T-helper 1 cell (primary cell): ENCODE measurements at places on chromosomes 6 and 20.

GRCh38 chr20:59620860-59621505 is 16.6 kb downstream of the PHACTR3 start:
- DNase-seq, result no peak

GRCh38 chr6:146878952-146879340 is 280.2 kb downstream of the ADGB start:
- DNase-seq, result no peak

- no peak for DNase-seq
Measured at GRCh38 chr20:14616003-14616402, 278.6 kb upstream of the FLRT3 start.

- no peak for DNase-seq
Measured at GRCh38 chr6:113690281-113691259, 166.6 kb upstream of the MARCKS start.
